ENCODE measurements at places on chromosomes 12 and 14.

GRCh38 chr12:104494793-104495158, 38.0 kb downstream of the CHST11 start:
- no peak for DNase-seq

DNA sequence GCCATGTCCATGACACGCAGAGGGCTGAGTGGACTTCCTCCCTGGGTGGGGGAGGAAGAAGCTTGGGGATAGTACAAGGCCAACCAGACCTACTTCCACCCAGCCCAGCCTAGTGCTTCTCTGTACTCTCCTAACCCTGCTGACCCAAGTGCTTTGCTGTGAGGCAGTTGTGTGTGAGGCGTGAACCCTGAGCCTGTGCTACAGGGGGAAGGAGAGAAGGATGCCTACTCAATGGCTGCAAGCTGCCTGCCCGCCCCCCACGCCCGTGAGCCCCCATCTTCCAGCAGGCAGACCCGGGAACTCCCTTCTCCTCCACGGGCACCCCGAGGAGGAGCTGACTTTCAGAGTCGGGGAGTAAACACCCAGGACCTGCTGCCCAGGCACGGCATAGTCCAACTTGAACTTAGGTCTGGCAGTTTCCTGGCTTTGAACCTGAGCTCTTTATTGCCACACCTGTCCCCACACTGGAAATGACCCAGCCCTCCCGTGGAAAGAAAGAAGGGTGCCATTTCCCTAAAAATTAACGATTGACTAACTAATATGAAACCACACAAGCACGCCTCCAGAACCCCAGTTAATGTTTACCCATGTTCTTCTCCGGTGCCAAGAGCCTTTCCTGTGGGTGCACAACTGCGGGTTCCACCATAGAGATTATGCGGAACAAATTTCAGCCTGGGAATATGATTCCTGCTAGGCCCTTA, 10.8 kb downstream of the ALDH2 start:
- peak; percentile 2 for DNase-seq

- DNase-seq = no peak
These were observed 118.9 kb downstream of the SLC25A47 start for GRCh38 chr14:100442036-100442435.

DNA sequence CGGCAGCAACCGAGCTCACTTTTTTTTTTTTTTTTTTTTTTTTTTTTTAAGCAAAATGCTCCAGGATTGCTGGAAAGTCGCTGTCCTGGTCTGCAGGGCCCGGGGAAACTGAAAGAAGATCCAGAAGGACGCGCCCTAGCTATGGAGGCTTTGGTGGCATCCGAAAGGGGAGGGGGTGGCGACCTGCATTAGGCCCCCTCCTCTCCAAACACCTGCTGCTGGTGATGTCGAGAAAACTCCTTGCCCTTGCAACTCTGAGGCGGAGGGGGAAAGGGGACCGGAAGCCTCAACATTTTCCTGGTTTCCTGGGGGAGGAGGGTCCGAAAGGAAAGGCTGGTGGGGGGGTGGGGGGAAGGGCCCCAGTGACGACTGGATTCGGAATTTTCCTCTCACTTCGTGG, 421.1 kb downstream of the VRK1 start:
- DNase-seq = peak; percentile 39

GRCh38 chr14:58662018-58662417, 24.3 kb downstream of the DACT1 start:
- DNase-seq = no peak

- no peak for DNase-seq
These were observed 25.2 kb downstream of the MTA1 start for GRCh38 chr14:105444859-105445258.

DNA sequence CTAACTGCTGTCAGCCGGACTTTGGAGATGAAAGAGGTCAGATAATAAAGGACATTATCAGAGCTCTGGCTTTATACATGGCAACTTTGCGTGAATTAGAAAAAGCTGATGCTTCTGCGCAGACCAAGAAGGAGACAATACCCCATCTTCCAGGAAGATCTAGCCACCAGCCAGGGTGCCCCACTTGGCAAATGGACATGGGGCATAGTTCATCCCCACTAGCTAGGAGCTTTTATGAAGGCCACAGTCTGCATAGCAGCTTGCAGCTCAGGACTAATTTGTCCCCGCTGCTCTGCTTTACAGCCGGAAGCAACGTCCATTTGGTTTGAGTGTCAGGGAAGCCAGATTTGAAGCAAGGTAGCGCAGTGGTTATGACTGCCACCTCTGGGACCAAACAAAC, 101.0 kb downstream of the TMEM132C start:
- no peak for DNase-seq

- no peak for DNase-seq
These were observed 61.1 kb downstream of the RAB35 start for GRCh38 chr12:120055231-120056000.

GRCh38 chr14:79602742-79603141, 608.6 kb downstream of the DIO2 start:
- DNase-seq = no peak

GRCh38 chr12:74890237-74890599, 319.4 kb downstream of the KCNC2 start:
- peak; percentile 33 for DNase-seq

DNA sequence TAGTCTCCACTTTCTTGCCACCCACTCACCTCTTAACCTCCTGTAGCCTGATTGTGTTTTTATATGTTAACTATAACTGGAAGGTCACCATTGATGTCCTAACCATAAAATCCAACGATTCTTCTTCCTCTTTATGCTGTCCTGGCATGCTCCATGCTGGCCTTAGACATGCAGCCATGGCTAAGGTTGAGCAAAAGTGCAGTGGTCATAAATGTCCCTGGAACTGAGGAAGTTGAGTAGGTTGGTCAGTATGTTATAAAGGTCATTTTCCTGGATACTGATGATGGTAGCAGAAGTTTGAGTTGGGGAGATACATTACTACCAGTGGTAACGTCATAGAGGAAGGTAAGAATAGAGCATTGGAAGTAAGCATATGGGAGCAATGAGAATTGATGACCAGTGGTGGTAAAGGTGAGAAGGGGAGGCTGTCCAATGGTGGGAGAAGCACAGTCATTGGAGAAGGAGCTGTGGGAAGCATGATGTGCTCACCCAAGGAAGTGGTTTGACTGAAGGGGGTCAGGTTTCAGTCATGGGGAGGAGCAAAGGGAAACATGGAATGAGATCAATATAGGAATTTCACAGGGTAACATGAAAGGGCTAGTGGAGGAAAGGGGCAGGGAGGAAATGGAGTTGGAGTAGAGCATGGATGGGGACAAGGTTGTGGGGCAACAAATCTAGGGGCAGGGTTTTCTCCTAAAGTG, 240.8 kb downstream of the DACT1 start:
- peak; percentile 17 for DNase-seq

DNA sequence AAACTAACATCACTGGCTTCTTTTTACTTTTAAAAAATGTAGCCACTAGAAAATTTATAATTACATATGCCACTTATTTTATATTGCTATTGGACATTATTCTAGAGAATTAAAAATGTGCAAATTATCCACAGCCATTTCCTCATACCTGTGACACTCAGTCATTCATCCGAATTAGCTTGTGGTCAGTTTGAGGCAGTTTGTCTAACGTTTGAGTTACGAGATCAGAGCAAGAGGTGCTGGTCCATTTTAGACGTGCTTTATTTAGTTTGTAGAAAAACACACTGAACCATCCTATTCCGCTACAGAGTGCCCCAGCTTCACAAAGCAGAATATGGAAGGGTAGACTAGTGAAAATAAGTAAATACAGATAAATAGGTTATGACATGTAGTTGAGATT, 513.0 kb downstream of the NRXN3 start:
- DNase-seq = no peak

DNA sequence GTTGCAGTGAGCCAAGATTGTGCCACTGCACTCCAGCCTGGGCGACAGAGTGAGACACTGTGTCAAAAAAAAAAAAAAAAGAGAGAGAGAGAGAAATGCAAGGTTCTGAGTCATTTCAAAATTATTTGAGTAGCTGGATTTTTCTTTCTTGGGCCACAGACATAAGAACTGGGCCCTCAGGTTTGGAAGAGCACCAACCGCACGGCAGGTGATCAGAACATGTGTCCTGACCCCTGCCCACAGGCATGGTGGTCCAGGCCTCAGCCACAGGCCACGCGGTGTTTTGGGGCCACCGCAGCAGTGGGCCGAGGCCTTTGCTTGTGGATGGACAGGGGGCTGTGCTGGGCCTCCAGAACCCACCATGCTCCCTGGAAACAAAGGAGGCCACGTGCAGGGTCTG, 126.7 kb downstream of the CALM1 start:
- no peak for DNase-seq

- DNase-seq = peak; percentile 14
These were observed 230.5 kb downstream of the ETNK1 start for GRCh38 chr12:22855456-22855855.

GRCh38 chr12:100083308-100083707, 59.4 kb downstream of the BLTP3B start:
- no peak for DNase-seq

DNA sequence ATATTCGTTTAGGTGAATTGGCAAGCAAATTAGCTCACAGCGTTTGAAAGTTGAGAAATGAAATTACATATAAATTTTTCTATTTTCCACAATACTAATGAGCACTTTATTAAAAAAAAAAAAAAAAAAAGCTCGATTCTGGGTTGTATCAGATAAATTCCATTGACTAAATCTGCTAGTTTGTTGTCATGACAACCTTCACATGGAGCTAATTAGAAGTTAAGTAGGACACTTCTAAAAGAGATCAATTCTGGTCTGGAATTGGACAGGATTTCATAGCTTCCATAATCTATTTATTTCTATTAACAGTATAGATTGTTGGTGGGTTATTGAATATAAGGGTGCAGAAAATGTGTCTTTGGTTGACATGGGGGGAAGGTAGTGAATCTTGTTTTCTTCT, 85.5 kb upstream of the NEDD1 start:
- DNase-seq = no peak

DNA sequence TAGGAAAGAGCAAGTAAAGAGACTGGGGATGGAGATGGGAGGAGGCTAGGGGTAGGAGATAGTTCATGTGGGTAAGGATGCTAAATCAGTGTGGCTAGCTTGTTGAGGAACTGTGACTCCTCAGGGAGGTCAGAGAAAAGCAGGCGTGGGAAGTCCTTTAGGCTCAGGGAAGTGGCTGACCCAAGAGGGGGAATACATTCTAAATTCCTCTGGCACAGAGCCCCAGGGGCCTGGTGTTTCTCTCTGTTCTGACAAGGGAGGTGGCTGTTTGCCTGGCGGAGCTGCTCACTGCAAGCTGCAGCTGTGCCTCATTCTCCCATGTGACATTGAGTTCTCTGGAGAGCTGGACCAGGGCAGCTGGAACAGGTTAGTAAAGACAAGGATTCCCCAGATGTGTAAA, 152.2 kb upstream of the SLC38A2 start:
- no peak for DNase-seq

- no peak for DNase-seq
These were observed at the start of gene GZMH for GRCh38 chr14:24609655-24610344. TSS of gene GZMH (minus strand) at chr14:24609685. CDS start at chr14:24609613, 72 bp downstream.

DNA sequence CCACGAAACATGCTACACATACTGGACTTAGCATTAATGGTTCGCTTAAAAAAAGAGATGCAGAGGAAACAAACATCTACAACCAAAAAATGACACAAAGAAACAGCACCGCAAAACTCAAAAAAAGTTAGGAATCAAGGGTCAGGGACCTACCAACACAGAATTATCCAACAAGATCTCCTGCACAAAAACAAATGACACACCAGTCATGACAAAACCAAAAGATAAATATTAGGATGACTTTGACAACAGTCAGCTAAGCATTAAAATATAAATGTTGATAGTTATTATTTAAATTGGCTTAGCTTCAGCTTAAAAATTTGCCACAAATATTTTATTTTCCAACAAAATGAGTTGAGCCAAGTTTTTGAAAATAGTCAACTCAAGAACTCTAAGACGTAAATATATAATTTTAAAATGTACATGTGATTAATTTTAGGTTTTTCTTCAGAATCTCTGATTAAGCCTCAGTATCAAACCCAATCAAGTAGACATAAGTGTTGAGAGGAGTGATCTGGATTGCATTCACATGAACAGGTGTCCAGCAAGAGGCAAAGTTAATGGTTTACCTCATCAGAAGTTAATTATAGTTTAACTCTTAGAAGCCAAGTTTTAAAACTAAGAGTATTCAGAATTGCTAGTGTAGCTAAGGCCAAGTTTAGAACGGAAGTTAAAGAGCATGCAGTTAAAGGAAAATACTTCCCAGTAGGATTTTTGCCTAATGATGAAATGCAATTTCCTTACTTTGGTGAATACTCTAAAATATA, 79.9 kb downstream of the HEATR5A start:
- DNase-seq = no peak

DNA sequence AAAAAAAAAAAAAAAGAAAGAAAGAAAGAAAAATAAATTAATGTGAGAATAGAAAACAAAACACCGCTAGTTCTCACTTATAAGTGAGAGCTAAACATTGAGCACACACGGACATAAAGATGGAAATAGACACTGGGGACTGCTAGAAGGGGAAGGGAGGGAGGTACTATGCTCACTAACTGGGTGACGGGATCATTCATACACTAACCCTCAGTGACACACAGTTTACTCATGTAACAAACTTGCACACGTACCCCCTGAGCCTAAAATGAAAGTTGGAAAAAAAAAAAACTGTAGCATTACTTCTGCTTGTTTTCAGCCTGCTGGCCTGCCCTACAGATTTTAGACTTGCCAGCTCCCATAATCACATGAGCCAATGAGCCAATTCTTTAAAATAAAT, 10.5 kb upstream of the PRMT5 start:
- no peak for DNase-seq

- DNase-seq = no peak
These were observed 859 bp downstream of the PALS1 start for GRCh38 chr14:67242168-67242420.

DNA sequence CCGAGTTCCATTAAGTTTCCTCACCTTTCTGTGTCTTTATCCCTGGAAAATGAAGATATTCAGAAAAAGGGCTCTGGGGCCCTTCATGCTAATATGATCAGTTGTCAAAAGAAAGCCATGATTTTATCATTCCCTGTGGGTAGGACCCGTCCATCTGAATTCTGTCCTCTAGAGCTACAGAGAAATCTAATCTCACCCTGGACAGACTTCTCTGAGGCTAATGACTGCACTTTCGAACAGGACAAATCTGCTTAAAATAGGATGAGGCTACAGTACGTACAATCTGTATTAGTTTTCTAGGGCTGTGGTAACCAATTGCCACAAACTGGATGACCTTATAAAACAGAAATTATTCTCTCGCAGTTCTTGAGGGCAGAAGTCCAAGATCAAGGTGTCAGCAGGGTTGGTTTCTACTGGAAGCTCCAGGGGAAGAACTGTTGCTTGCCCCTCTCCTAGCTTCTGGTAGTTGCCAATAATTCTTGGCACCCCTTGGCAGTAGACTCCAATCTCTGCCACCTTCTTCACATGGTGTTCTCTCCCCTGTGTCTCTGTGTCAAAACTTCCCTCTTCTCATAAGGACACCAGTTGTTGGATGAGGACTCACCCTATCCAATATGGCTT, 1.3 kb downstream of the AK7 start:
- no peak for DNase-seq

- no peak for DNase-seq
These were observed 12.0 kb upstream of the GALNT6 start for GRCh38 chr12:51403159-51403558.

DNA sequence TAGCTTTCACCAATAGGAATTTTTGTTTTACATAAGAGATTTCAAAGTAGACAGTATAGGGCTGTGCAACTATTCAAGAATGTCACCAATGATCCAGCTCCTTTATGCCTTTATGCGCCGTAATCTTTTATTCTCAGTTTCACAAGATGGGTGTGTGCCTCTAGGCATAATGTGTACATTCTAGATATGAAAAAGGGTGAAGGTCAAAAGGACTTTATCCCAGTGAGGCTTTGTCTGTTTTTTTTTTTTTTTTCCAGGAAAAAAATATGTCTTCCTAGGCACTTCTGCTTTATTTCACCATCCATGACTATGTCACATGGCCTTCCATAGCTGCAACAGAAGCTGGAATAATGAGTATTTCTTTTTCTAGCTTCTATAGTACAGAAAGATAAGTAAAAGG, 142.3 kb upstream of the IGF1 start:
- DNase-seq = no peak
